ENCODE measurements at places on chromosomes 2 and 18.
A peak's percentile ranks its signal among the peaks of the same experiment; 100 is the strongest.

DNA sequence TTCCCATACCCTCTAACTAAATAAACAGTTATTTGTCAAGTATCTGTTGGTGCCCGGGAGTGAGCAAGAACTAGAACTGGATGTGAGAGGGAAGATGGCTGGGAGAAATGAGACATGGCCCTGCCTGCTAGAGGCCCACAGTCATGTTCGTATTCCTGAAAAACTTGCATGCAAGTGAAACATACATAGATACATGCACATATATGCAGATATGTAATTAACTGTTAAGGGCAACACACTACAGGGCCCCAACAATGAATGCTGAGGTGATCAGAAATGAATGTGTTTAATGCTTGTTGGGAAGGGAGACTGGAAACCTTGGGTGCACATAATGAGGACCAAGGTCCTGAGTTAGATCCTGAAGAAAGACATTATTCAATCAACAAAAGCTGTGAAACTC lies 49.8 kb downstream of the ADD2 start:
- DNase-seq = no peak

DNA sequence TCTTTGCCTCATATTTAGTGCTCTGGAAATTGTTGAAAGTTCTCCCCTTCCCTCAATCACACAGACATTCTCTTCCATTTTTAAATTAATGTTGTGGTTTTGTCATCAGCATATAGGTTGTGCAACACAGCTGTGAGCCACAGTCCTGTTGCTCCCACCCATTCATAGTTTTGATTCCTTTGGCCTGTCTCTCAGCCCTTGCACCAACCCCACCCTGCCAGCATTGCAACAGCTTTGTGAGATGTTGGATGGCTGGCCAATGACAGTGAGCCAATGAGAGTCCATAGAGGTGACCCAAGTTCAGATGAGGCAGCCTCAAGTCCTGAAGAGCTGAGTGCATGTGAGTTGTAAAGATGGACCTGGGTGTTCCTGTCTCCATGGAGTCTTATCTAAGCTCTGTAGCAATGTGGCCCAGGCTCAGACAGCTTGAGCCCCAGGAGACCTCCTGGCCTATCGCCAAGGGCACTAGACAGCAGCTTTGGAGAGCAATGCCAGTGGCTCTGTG lies 775.5 kb downstream of the RNF144A start:
- DNase-seq = peak; percentile 31

DNA sequence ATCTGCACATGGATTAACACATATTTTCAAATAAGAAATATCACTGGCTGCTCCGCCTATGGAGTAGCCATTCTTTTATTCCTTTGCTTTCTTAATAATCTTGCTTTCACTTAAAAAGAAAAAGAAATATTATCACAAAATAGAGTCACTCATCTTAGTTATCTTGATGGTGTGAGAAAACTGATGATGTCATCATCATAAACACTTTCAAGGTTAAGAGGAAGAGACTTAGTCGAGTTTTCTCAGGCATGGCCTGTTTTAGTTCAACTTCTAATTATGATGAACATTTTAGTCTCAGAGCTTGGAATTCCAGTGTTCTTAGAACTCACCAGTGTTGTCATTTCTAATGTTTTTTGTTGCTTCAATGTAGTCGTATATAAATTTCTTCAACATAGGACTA lies 506.1 kb downstream of the PTPRM start:
- no peak for DNase-seq

DNA sequence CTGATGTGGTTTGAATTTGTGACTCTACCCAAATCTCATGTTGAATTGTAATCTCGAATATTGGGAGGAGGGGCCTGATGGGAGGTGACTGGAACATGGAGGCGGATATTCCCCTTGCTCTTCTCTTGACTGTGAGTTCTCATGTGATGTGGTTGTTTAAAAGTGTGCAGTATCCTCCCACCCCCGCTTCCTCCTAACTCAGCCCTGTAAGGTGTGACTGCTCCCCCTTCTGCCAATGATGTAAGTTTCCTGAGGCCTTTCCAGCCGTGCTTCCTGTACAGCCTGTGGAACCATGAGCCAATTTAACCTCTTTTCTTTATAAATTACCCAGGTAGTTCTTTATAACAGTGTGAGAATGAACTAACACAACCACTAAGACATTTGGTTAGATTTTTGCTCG lies 458.4 kb downstream of the THSD7B start:
- no peak for DNase-seq

DNA sequence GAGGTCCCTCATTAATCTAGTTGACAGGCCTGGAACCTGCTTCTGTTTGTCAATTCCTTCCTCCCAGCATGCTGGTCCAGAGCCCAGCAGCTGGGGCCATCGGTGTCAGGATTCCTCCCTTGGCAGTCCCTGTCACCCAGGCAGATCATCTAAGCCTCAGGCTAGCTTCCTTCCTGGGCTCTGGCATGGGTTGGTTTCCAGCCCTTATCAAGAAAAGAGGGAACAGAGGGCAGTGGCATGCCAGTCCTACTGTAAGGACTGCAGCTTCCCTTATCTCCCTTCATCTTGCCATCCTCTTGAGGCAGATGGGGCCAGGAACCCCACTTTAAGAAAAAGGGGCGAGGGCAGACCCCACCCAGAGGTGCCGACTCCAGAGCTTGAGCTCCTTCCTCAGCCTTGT lies 10.9 kb upstream of the KCNK3 start:
- DNase-seq = no peak

GRCh38 chr18:11909061-11909455 lies 941 bp upstream of the MPPE1 start:
- peak; percentile 59 for DNase-seq

DNA sequence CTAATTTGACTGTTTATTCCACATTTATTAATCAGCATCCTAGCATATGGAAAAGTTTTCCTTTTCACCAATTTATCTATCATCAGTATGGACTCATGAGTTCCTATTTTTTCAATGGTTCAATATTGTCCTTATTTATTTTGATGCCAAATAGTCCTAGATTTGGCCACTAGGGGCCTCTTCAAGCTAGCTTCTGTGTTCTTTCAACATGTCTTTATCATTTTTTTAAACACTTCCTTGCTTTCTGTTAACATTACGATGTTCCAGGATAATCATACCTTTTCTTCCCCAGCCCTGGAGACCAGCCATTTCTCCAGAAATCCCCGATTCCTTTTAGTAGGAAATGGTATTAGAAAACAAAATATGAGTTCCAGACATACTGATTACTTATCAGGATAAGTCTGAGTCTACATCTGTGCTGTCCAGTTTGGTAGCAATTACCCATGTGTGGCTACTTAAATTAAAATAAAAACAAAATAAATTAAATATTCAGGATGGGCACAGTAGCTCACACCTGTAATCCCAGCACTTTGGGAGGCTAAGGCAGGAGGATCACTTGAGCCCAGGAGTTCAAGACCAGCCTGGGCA lies 70.6 kb downstream of the RPE start:
- peak; percentile 81 for DNase-seq

GRCh38 chr2:62485761-62486438 lies 20.1 kb downstream of the TMEM17 start:
- DNase-seq = no peak

DNA sequence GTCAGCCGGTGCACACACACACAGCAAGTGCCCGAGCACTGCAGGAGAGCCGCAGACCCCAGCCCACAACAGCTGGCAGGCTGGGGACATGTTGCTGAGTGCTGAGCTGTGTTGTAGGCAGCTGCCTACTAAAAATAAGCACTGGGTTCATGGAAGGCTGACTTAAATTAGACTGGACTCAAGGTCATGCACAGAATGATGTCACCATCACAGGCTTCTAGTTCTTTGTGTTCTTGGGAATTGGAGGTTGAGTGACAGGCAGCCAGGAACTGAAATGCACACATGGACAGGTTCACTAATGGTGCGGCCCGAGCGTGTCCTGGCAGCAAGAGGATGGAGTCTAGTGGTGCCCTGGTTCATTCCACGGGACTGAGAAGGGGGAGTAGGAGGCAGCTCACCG lies 71.3 kb downstream of the VWA3B start:
- no peak for DNase-seq

DNA sequence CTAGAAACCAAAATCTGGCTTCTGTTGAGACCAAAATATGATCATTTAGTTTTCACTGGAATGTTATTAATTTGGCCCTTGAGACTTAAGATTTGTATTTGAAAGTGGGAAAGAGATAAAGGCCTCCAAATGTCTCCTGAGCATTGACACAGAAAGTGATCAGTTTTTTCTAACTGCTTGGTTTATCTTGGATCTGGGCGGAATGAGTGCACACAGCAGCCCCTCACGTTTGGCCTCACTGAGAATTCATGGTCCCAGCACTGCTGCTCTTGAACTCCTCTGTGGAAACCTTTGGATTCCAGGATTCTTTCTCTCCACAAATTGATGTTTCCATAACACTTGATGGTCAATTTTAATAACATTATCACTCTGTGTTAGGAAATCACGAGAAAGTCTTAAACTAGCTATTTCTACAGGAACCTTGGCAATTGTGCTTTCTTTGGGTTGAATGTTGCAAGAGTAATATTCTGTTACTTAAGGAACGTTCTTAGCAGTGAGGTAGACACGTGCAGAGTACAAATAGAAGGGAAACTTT lies 180.3 kb upstream of the BCL2L11 start:
- DNase-seq = no peak

DNA sequence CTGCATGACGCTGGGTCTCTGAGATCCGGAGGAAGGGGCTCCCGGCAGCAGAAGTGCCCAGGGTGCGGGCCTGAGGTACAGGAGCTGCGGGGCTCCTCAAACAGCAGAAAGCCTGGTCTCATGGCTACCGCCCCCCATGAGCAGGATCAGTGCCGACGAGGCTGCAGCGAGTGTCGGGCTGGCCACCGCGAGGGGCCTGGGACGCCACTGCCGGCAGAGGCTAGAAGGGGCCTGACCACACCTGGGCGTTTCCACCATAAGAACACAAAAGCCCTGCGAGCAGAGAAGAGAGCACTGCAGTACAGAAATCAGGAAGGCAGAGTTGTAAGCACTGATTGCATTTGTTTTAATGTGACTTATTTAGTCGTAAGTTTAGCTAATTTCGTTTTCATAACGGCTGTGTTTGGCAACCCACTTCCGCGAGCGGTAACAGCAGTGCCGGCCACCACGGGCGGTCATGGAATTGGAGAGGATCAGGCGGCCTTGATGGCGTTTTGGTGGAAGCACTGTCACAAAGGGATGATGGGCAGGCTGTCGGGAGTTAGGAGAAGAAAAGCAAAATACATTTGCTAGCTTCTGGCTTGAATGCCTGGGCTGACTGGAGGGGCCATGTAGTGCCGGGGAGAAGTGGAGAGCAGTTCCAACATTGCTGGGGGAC lies 117.4 kb downstream of the HDAC4 start:
- no peak for DNase-seq

- no peak for DNase-seq
Measured at GRCh38 chr2:65464604-65465003, 32.2 kb upstream of the SPRED2 start.

GRCh38 chr2:165469417-165469816 lies at the start of gene CSRNP3:
CSRNP3 (plus strand) TSS chr2:165469698; CDS start chr2:165595066, 125,368 bp downstream.
- DNase-seq = no peak

DNA sequence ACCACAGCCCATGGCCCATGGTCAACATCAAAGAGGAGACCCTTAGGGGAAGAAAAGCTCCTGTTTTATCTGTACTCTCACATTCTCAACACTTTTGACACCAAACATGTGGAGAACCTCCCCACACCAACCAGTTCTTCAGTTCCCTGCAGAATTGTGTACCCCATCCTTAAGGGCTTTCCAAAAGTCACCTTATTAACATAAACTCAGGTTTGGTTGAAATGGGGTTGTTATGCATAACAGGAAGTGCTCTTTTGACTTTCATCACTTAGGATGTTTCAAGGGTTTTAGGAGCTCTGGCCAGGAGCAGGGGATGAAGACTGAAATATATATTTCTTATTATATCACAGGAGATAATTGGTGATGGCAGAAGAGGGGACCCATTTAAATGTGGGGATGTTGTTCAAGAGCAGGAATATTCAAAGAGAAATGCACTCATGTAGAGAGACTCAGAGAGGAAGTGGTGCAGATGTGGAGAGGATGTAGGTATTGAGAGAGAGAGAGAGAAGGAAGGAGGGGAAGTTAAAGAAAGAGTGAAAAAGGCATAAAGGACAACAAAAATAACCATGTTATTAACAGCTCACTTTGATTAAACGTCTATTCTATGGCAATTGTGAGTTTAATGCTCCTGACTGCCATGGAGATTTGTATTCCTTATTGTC lies 35.2 kb downstream of the SP140L start:
- DNase-seq = no peak

- no peak for DNase-seq
Measured at GRCh38 chr2:72155737-72156136, 8.1 kb upstream of the CYP26B1 start.

- DNase-seq = no peak
Measured at GRCh38 chr2:10301941-10302478, 694 bp upstream of the HPCAL1 start.

GRCh38 chr2:160941290-160941846 lies 218.9 kb upstream of the TANK start:
- no peak for DNase-seq

- DNase-seq = peak; percentile 66
Measured at GRCh38 chr2:147937744-147938349, 82.7 kb downstream of the ORC4 start.

- DNase-seq = no peak
Measured at GRCh38 chr2:43872151-43872550, 33.4 kb downstream of the ABCG8 start.

- peak; percentile 87 for DNase-seq
Measured at GRCh38 chr2:183112577-183112976, 11.7 kb upstream of the NUP35 start.

- DNase-seq = no peak
Measured at GRCh38 chr2:69811591-69811990, 17.9 kb upstream of the GMCL1 start.

GRCh38 chr2:157843935-157844334 lies 32.2 kb downstream of the ACVR1 start:
- DNase-seq = no peak

DNA sequence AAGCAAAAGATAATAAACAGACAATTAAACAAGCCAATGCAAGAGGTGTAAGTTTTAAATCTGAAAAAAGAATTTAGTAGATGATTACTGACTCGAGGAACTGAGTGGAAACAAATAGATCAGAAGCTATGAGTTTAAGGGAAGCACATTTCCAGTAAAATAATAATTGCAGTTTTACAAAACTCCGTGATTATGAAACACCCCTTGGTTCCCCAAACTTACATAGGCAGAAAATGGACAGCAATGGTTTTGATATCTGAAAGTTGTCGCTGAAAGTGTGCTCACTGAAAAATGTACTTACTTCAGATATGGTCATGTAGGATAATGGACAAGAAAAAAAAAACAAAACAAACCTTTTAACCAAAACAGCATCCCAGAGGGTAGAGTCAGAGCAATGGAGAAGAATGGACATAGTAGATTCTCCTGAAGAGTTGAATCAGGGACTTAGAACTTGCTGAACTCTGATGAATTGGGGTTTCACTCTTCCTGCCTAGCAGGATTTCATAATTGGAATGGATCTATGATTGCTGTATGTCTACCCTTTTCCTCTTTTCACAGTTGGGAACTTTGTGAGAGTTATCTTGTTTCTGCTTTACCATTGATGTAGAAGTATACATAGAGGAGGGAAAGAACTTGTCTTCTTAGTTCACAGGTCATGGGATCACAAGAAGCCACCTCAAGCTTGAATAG lies 305.6 kb upstream of the ZEB2 start:
- DNase-seq = no peak
